ENCODE measurements at places on chromosomes 16 and 17. TPM values are rescaled to one million over a fixed set of nuclear protein-coding genes. Genes with fewer than 3 reads are reported as not detected.

GRCh38 chr16:87595712-87596111 lies 6.6 kb upstream of the JPH3 start:
- no peak overlapping the region for H3K4me3 ChIP-seq
- no peak overlapping the region for H3K27ac ChIP-seq
- H3K36me3 ChIP-seq: no peaks in the 10 kb centered on the region

DNA sequence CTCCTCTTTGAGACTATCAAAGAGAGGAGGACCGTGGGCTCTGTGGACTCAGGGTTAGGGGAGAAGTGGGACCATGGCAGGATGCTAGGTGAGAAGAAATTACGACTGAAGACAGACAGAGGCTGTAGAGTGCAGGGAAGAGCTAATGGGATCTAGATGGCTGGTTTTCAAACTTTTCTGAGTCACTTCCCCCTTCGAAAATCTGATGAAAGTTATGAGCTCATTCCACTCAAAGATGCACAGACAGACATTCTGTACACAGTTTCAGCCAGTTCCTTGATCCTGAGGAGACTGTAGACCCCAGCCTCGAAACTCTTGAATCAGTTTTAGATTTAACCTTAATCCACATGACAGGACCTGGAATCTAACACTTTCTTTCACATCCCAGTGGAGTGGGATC lies 40.7 kb downstream of the RGS9 start:
- no peaks in the 10 kb centered on the region for H3K27me3 ChIP-seq
- no peak overlapping the region for H3K4me3 ChIP-seq
- H3K36me3 ChIP-seq: no peaks in the 10 kb centered on the region

GRCh38 chr16:59634951-59635350 lies 900.8 kb upstream of the GOT2 start:
- no peak overlapping the region for H3K4me3 ChIP-seq
- H3K4me1 ChIP-seq: no peaks in the 10 kb centered on the region
- no peak for DNase-seq
- no peaks in the 10 kb centered on the region for H3K36me3 ChIP-seq
- no peaks in the 10 kb centered on the region for H3K27me3 ChIP-seq

DNA sequence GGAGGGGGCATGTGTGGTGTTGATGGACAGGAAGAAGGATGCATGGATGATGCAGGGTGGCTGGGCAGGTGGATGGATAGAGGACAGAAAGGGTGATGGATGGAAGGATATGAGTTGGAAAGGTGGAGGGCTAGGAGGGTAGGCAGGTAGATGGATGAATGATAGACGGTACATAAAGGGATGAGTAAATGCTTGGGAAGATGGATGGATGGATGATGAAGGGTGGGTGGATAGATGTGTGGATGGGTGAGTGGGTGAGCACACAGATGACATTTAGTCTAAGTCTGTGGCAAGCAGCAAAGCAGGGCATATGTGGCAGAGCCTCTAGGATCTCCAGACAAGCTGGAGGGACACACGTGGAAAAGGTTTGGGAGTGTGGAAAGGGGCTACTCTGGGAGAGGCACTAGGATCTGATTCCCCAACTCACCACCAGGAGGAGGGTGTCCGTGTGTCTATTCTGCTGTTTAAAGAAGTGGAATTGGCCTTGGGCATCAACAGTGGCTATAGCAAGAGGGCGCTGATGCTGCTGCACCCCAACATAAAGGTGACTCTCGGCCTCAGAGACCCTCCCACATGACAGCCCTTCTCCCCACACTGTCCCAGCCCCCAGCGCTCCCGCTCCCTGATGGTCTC lies 8.2 kb downstream of the PLD2 start:
- H3K4me1 ChIP-seq: no peaks in the 10 kb centered on the region
- H3K27ac ChIP-seq: no peak overlapping the region
- no peak overlapping the region for H3K4me3 ChIP-seq
- DNase-seq: no peak

DNA sequence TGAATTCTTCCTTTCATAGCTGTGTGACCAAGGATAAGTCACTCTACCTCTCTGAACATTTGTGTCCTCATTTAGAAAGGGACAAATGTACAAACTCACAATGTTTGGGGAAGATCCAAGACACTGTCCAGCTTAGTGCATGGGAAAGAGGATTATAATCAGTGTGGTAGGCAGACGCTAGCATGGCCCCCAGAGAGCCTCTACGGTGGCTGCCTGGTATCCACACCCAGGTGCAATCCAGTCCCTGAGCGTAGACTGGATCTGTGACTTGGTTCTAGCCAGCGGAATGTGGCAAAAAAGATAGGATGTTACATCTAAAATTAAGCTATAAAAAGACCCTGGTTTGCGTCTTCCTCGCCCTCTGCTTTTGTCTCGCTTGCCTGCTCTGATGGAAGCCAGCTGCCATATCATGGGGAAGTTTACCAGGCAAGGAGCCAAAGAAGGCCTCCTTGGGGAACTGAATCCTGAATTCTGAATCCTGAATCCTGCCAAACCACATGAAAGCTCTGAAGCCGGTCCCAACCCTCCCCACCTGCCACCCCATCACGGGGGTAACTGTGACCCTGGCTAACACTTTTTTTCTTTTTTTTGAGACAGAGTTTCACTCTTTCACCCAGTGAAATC lies 51.7 kb downstream of the PLXDC1 start:
- H3K4me1 ChIP-seq: peaks cover 41% of the 10 kb centered on the region
- DNase-seq: peak; percentile 91
- H3K36me3 ChIP-seq: no peaks in the 10 kb centered on the region
- peak overlapping the region; percentile 28 for H3K27ac ChIP-seq

DNA sequence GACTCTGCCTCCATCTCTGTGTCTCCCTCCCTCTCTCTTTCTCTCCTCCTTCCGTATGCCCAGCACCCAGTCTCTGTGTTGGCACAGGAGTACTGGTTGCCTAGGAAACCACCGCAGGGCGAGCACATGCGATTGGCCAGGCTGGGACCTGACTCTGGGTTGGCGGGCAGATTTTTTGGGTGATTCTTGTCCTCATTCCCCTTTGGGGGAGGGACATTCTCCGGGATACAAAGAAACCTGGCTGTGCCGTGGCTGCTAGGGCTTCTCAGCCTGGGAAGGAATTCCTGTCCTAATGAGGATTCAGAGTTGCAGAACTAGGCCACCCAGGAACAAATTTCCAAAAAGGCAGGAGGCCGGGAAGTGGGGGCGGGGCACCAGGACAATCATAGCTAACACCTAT lies 168.9 kb downstream of the SHISA9 start:
- H3K4me3 ChIP-seq: no peak overlapping the region
- no peak for DNase-seq
- H3K4me1 ChIP-seq: no peaks in the 10 kb centered on the region
- H3K27ac ChIP-seq: no peak overlapping the region
- H3K36me3 ChIP-seq: no peaks in the 10 kb centered on the region

DNA sequence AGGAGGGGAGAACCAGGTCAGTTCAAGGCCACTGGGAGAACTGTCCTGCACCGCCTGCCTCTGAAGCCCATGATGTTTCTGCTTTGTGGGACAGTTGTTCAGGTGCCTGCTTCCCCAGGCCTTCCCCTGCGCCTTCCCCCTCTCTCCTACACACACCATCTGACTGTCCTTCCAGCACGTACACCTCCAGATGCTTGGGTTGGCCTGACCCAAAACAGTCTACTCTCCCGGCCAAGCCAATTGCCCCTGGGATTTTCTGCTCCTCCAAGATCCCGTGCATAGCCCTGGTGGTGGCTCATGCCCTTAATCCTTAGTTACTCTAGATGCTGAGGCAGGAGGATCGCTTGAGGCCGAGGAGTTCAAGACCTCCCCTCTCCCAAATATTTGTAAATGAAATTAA lies 684 bp upstream of the RSAD1 start:
- peak overlapping the region; percentile 81 for H3K27ac ChIP-seq
- peaks cover 11% of the 10 kb centered on the region for H3K4me1 ChIP-seq
- H3K36me3 ChIP-seq: no peaks in the 10 kb centered on the region
- no peaks in the 10 kb centered on the region for H3K27me3 ChIP-seq

GRCh38 chr16:58842746-58843145 lies 108.6 kb upstream of the GOT2 start:
- H3K4me1 ChIP-seq: no peaks in the 10 kb centered on the region
- no peak for DNase-seq
- H3K27ac ChIP-seq: no peak overlapping the region
- no peaks in the 10 kb centered on the region for H3K27me3 ChIP-seq
- no peaks in the 10 kb centered on the region for H3K36me3 ChIP-seq
- no peak overlapping the region for H3K4me3 ChIP-seq

DNA sequence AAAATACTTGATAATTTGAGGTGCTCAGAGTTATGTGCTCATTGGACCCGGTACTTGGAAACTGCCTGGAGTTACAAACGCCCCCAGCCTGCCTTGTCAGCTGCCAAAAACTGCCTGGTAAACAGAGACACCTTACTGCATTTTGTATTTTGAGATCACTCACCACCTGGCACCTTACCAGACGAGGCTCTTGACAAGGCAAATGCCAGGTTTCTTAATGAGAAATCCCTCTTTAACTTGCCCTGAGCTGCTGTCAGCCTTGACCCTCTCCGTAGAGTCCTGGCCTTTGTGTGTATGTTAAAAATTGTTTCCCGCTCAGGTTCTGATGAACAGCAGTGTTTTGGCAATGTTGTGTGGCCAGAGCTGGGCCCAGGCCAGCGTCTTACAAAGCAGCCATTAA lies 28.8 kb downstream of the SYT17 start:
- H3K4me3 ChIP-seq: no peak overlapping the region
- no peak for DNase-seq

Gene MRM3
- total RNA-seq: 16.7 TPM

- H3K4me3 ChIP-seq: no peak overlapping the region
- DNase-seq: no peak
- H3K27ac ChIP-seq: no peak overlapping the region
Observed at GRCh38 chr16:89482150-89482816, 8.1 kb downstream of the ANKRD11 start.

DNA sequence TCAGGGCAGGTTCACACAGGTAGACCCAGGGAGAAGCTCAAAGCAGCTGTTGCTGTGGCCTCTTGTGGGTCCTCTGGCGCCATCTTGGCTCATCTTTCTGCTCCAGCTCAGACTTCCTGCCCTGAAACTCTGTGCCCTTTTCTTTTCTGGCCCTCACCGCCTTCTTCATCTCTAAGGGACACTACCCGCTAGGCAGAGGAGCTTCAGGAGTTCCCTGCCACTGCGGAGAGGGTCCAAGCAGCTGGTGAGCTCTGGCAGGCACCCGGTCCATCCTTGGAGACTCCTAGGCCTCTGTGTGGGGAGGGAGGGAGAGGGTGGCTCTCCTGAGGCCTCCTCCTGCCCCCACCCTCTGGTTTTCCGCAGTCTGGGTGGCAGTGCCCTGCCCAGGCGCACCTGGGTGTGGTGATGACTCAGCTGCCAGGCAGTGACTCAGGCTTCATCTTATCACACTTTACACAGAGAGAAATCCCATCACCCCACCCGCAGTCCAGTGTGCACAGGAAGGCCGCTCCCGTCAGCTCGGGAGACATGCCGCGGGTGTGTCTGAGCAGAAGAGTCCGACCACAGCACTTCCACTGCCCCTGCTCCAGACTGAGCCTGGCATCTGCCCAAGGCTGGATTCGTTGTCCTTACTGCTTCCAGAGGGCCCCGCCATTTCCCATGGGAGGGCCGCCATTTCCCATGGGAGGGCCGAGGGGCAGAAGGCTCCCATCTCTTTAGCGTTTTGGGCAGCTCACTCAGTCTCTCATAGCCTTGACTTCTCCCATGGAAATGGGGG lies 7.3 kb downstream of the NT5C start:
- H3K4me3 ChIP-seq: no peak overlapping the region
- no peaks in the 10 kb centered on the region for H3K36me3 ChIP-seq
- H3K4me1 ChIP-seq: no peaks in the 10 kb centered on the region
- H3K27ac ChIP-seq: no peak overlapping the region

Gene CA7
- total RNA-seq: not detected

DNA sequence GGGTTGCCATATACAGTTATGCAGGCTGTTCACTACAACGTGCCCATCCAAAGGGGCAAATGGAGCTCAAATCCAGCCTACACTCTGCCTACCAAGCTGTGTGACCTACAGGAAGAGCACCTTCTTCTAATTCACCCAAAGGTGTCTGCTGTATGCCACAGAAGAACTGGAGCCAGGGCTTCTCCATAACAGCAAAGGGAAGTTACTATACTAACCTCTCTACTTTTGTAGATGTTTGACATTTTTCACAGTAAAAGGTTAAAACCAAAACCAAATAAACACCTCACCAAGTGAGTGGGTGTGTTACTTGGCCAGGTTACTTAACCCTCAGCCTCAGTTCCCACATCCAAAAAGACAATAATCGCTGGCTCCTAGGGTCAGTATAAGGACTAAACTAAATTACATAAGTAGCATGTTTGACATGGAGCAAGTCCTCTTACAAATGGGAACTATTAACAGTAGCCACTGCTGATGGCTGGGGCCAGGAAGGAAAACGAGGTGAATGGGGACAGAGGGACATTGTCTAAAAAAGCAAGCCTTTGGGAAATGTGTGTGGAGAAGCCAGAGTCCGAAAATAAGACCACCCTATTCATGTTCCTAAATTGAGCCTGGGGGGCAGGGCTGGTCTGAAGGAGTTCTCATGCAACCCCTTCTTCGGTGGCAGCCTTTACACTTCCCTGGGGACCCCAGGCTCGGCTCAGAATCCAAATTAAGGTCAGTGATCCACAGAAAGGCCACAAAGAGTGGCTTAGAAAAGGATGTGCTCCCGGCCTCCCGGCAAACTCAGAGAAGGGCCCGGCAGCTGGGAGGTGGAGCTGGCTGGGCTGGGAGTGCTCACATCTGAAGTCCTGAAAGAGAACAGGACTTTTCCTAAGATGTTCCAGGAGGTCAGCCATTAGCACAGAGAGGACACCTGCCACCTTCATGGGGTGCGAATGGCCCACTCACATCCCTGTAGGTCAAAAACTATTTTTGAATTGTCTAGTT lies 13.5 kb downstream of the CUEDC1 start:
- no peaks in the 10 kb centered on the region for H3K27me3 ChIP-seq
- H3K4me1 ChIP-seq: no peaks in the 10 kb centered on the region
- no peak for DNase-seq
- no peak overlapping the region for H3K27ac ChIP-seq
- no peaks in the 10 kb centered on the region for H3K36me3 ChIP-seq

DNA sequence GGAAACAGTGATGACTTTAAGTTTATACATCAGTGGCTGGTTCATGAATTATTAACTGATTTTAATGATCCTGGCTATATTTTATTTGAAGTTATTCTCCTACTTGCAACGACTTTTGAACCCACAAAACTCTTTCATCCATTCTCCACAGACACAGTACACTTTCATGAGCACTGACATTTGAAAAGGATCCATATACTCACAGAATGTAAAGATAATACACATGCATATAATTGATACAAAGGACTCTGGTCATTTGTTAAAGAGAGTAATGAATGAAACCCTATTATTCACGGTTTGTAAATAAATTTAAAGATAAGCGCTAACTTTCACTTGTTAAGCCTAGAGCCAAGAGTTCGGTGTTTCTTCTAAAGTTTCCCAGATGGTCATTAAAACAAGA lies 3.3 kb downstream of the TOX3 start:
- no peak overlapping the region for H3K27ac ChIP-seq
- H3K4me1 ChIP-seq: peaks cover 2% of the 10 kb centered on the region
- DNase-seq: no peak
- no peaks in the 10 kb centered on the region for H3K27me3 ChIP-seq
- H3K4me3 ChIP-seq: no peak overlapping the region

- H3K4me1 ChIP-seq: peaks cover 2% of the 10 kb centered on the region
- no peaks in the 10 kb centered on the region for H3K36me3 ChIP-seq
- H3K4me3 ChIP-seq: no peak overlapping the region
- H3K27ac ChIP-seq: no peak overlapping the region
- DNase-seq: no peak
Observed at GRCh38 chr17:47223007-47223406, 13.9 kb downstream of the MYL4 start.

Measured in ovary (tissue), 10 donors.